ENCODE measurements at places on chromosomes 3 and 15.

- DNase-seq, result no peak
These were observed 40.7 kb upstream of the LYZL4 start for GRCh38 chr3:42451116-42451515.

DNA sequence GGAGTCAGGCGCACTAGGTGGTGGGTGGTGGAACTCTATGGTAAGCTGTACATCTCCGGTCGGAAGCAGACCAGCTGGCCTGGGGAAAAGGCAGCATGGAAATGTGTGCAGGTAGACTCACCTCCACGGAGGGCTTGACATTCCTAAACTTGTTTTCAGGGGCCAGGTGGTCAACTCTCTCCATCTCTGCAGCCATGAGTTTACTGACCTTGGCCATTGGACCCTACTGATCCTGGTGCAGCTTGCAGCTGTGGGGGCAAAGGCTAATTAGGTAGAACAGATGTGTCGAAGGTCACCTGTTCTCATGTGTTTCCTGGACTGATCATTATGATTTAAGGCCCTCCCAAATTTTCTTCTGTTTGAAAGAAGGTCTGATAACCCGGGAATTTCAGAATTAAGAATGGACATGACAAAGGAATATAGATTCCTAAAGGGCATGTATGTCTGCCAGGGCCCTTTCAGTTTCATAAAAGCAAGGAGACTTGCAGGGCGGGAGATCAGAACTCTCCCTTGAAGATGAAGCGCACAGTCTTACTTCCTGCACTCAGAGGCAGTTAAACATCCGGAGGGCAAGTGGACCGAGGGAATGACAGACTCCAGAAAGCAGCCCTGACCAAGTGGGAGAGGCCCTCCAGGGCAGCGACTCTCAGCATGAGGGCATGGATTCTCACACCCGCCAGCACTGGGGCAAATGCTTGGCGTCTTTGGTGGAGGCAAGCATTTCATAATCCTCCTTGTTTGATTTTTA lies 56.1 kb upstream of the CMTM7 start:
- DNase-seq, result no peak

DNA sequence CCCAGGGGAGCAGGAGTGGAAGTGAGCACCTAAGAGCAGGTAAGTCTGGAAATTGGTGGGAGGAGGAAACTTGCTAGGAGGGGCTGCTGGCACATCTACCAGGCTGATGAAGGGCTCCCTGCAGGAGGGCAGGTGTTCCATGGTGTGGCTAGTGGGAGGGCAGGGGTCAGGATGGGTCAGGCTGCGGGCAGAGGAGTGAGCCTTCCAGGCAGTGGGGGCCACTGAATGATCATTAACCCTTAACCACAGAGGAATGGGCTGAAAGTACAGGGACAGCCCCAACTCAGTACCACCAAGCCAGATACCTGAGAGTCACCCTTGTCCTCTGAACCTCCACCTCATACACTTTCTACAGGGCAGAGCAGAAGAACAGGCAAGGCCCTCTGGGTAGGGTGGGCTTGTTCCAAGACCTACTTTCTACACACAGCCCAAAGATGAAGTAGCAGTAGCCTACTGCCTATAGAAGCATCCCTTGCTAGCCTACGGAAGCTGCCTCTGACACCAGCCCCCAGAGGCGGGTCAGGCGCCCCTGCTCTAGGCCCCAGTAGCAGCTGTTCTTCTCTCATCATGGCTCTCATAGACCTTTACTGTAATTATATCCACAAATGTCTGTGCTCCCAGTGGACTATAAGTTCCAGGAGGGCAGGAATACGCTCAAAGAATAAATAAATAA lies 4.6 kb downstream of the RAB6B start:
- DNase-seq, result no peak

DNA sequence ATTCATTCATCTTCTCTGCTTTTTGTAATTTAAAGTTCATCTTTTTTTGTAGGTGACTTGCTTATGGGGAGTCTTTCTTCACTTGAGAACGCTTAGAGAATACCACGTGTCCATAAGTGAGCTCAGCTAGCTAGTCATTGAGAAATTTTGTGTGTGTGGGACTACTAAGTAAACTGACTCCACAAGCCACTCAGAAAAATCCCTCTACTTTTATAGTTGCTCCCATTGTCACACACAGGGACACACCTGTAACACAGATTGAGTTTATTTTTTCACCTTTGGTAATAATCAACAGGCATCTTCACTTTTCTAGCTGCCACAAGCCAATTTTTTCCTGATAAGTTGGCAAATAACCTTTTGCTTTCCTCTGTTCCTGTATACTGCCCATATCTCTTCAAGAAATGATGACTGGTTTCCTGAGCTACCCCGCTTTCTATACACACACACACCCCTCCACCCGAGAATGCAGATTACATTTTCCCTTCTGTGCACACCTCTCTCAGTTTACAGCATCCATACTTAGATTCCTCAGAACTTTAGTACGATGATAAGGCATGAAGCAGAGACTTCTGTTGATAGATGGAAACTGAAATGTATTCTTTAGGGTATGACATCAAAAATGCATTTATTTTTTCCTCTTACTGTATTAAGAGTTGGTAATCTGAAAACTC lies 4.6 kb downstream of the TSC22D2 start:
- DNase-seq, result peak; percentile 19

GRCh38 chr15:45385590-45385989 lies 7.2 kb upstream of the GATM start:
- DNase-seq, result no peak

- DNase-seq, result no peak
These were observed 25.6 kb downstream of the CPOX start for GRCh38 chr3:98567666-98568270.

- peak; percentile 73 for DNase-seq
These were observed 436 bp downstream of the ADPGK start for GRCh38 chr15:72783004-72783639.

GRCh38 chr3:40379674-40380306 lies 7.2 kb upstream of the ENTPD3 start:
- no peak for DNase-seq

DNA sequence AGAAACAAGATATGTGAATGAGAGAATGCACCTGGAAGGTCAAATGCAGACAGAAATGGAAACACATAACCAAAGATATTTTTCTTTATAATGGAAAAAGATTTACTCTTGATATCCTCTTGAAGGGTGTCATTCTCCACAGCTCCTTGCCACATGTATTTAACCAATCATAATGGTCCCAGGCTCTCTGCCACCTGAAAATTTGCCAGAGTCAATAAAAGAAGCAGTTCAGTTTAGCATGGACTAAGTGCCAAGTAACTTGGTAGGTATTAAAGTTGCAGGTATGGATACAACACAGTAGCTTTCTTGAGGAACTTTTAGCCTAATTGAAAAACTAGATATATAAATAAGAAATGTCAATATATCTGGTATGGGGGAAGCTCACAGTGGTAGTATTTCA lies 33.5 kb downstream of the TUSC7 start:
- DNase-seq, result no peak

GRCh38 chr3:52046186-52046901 lies 10.0 kb downstream of the DUSP7 start:
- DNase-seq, result no peak

- DNase-seq, result peak; percentile 50
These were observed 996 bp upstream of the DNAJA4 start for GRCh38 chr15:78263351-78263781.

- DNase-seq, result no peak
These were observed 211.7 kb downstream of the FGF12 start for GRCh38 chr3:192515664-192516045.

DNA sequence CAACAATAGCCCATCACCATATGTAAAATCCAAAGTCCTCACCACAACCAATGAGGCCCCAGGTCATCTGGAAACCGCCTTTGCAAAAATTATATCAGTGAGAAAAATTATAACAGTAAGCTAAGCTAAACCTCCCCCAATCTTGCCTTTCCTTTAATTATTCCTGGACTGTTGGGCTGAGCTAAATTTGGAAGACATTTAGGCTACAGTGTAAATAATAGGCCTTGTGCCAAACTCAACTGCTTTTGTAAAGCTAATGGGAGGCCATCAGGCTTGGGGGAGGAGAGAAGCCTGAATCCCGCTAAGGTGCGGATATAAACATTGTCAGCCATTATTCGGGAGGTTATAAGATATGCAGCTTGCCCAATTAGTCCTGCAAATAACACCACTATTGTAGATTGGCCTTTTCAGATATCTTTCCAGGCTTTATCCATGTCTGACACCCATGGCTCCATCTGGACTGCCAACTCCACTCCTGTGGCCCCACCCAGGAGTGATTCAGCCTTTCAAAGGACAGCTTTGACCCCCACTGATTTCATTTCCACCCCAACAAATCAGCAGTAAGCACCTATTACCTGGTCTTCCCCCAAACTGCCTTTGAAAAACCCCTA lies 53.0 kb upstream of the CA12 start:
- no peak for DNase-seq

- no peak for DNase-seq
These were observed 71.9 kb upstream of the THSD4 start for GRCh38 chr15:71043373-71043772.

GRCh38 chr15:51286816-51287215 lies 51.6 kb downstream of the CYP19A1 start:
- no peak for DNase-seq

DNA sequence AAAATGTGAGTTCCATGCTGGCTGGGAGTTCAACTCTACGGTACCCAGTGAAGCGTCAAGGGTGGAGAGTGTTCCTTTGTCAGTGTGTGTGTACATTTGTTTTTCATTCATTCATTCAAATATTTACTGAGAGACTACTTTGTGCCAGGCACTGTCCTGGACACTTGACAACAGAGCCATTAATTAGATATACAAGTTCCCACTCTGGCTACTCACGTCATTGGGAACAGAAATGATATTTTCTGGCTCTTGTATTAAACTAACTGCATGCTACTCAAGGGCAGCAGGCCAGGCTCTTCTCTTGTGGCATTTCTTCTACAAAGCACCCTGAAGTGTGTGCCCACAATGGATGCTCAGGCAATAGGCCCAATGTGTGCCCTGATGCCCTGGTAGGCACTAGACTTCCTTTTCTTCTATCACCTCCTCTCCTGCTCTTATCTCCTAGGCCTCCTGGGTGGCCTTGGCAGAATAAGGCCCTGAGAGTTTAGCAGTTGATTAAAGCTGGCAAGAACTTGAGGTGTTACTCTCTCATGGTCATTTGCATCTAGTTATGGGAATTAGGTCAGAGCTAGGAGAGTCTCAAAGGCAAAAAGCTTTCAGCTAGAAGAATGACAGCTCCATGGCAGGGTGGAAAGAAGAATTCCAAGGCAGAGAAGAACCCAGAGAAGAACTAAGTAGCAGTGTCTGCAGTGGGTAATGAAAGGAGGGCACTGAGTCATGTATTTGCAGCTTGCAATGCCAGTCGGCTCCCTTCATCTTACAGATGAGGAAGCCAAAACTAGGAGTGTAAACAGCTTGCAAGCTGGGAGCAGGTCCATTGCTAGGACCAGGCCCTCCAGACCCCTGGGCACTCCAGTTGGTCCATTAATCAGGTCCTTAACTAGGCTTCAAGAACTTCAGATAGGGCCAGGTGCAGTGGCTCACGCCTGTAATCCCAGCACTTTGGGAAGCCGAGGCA lies 14.0 kb upstream of the SMAD3 start:
- no peak for DNase-seq

DNA sequence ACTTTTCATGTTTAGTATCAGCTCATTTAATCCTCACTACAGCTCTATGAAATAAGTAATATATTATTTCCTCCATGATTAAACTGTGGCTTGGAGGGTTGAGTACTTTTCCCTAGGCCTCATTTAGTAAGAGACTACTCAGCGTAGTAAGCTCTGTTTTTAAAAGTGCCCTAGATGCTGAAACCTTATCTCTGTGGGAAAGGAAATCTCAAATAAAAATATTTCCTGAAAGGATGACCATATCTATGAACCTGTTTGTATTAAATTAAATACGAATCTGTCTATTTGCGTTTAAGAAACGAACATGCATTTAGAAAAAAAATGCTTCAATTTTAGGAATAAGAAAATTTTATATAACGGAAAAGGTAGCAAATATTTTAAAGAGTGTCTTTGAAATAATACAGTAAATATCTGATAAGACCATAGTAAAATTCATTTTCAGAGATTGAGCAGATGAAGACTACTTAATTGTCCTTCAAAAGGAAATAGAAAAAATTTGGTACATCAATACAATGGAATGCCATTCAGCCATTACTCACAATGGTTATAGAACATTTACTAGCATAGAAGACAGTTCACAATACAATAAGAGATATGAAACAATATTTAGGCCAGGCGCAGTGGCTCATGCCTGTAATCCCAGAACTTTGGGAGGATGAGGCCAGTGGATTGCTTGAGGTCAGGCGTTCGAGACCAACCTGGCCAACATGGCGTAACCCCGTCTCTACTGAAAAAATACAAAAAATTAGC lies 56.2 kb downstream of the ATG7 start:
- no peak for DNase-seq

DNA sequence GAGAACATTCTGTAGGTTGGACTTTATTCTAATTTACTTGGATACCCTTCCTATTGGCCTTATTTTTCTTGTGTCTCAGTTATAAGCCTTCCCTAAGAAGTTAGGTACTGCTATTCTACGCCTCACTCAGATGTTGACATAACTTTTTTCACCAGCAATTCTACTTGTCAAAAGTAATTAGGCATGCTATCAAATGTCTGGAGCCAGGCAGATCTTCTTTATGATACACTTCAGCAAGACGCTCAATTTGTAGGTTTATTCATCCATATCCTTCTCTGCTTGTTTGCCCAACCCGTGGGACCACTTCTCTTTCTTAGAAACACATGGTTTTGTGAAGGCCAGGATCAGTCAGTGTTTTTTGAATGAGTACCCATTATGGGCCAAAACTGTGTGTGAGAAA lies 36.2 kb upstream of the COL8A1 start:
- no peak for DNase-seq

DNA sequence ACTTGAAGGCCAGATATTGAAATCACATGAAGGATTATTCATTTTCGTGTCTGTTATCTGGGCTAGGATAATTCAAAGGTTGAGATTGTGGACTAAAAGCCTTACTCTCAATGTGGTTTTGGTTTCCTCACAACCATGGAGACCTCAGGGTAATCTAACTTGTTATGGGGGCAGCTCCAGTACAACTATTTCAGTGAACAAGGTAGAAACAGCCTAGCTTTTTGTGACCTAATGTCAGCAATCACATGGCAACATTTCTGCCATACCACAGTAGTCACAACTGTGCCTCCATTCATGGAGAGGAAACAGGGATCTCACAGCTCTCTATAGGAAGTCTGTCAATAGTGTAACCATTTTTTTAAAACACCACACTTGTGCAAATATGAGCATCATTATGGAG lies 62.4 kb upstream of the RARB start:
- no peak for DNase-seq

DNA sequence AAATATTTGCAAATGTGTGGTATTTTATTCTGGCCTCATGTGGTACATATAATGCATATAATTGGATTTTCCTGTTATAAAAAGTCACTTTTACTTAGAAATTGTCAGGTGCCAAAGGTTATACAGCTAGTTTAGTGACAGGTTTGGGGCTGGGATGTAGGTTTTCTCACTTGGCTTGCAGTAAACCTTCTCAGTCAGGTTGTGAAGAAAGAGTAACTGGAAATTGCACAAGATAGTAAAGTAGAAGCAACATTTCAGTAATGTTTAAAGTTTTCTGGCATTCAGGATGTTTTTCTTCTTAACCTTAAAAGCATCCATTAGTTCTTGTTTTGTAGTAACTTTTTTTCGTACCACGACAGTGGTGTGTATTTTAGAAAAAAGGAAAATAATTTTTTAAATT lies 53.9 kb downstream of the MEF2A start:
- no peak for DNase-seq

- DNase-seq, result no peak
These were observed 215.6 kb downstream of the CBLB start for GRCh38 chr3:105653166-105653565.
